ENCODE measurements at places on chromosomes 2 and 18.

GRCh38 chr2:31996571-31997150, 14.1 kb downstream of the MEMO1 start:
- peaks cover 62% of the 10 kb centered on the region for H3K4me1 ChIP-seq
- H3K4me3 ChIP-seq = no peak overlapping the region
- H3K27me3 ChIP-seq = no peaks in the 10 kb centered on the region

DNA sequence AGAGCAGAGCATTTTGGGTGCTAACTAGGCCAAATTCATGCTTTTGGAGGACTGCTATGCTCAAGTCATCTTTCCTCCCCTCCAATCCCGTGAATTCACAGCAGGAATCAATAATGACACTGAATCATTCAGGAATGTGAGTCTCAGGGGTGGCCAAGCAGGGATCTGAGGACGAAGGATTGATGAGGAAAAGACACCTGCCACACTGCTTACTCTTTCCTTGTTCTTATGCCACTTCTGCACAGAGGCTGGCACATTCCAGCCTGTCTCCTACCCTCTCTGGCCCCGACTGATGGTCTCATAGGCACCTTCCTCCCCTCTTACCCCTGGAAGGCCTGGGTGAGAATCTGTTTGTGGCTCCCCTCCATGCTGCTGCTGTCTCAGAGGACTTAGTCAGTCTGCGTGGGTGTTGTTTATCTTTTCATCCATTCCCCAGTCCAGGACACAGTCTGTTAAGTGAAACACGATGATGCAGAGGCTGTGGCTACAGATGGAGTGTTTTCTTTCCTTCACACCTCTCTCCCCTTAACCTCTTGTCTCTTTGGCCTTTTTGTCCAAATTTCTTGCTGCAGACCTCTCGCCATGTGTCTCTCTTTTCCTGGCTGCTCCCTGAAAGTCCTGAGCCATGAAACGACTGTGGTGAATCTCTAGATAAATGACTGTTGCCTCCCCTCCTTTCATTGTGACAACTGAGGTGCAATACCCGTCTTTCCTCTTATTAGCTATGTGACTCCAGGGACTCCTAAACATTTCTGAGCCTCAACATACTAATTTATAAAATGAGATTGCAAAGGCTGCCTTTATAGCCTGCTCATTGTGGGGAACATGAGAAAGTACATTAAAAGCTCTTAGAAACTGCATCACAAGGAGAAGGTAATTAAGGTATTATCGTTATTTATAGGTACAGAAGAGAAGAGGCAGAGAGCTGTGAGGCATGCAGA, 86.9 kb downstream of the RDH14 start:
- peaks cover 4% of the 10 kb centered on the region for H3K27me3 ChIP-seq
- DNase-seq = no peak
- H3K27ac ChIP-seq = no peak overlapping the region
- no peak overlapping the region for H3K4me3 ChIP-seq
- H3K4me1 ChIP-seq = no peaks in the 10 kb centered on the region

GRCh38 chr2:68463287-68463877, 3.7 kb downstream of the FBXO48 start:
- no peak overlapping the region for H3K27ac ChIP-seq
- peaks cover 32% of the 10 kb centered on the region for H3K4me1 ChIP-seq
- DNase-seq = no peak
- no peaks in the 10 kb centered on the region for H3K36me3 ChIP-seq

- peaks cover 4% of the 10 kb centered on the region for H3K4me1 ChIP-seq
- no peak for DNase-seq
- no peaks in the 10 kb centered on the region for H3K36me3 ChIP-seq
- no peaks in the 10 kb centered on the region for H3K27me3 ChIP-seq
- no peak overlapping the region for H3K4me3 ChIP-seq
Observed at GRCh38 chr2:69815717-69816116, 13.7 kb upstream of the GMCL1 start.

DNA sequence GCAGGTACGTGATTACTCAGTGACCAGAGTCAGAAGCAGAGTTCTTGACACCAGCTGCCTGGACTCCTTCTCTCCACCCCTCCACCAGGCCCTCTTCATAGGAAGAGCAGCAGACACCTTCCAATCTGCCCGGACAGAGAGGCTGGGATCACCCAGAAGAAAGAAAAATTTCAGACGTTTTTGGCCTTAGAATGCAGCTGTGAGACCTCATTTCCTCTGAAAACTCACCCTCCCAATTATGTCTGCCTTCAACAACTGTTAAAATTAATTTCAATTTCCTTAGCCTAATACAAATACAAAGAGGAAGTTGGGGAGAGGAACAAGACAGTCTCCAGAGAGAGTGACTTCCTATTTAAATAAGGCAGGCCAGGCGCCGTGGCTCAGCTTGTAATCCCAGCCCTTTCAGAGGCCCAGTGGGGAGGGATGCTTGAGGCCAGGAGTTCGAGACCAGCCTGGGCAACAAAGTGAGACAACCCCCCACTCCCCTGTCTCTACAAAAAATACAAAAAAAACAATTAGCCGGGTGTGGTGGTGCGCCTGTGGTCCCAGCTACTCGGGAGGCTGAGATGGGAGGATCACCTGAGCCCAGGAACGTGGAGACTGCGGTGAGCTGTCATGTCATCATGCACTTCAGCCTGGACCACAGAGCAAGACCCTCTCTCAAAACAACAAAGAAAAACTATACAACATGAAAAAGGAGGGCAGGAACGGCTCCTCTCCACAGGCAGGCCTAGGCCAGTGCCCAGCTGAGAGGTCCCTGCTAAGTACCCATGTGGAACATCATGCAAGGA, 1.6 kb downstream of the SLC66A2 start:
- no peaks in the 10 kb centered on the region for H3K27me3 ChIP-seq
- H3K4me3 ChIP-seq = peak overlapping the region; percentile 84
- H3K36me3 ChIP-seq = peaks cover 12% of the 10 kb centered on the region
- peaks cover 39% of the 10 kb centered on the region for H3K4me1 ChIP-seq
- peak overlapping the region; percentile 64 for H3K27ac ChIP-seq

DNA sequence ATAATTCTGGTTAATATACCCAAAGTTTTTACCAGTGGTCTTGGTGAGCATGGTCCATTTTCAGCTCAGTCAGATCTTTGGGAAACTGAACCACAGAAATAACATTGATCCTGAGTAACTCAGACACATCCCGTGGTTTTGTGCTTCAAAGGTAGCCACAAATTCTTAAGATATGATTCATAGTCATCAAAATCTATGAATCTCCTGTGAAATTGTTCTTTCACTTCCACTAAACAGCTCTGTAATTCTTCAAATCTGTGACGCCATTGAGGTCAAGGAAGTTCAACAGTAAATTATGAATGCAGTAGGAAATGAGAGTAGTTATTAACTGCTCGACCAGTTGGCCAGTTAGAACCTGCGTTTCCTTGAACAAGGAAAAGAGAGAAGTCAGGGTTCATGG, 147.3 kb downstream of the IRS1 start:
- H3K27me3 ChIP-seq = no peaks in the 10 kb centered on the region
- H3K4me3 ChIP-seq = no peak overlapping the region
- peaks cover 31% of the 10 kb centered on the region for H3K4me1 ChIP-seq
- H3K27ac ChIP-seq = no peak overlapping the region
- H3K36me3 ChIP-seq = peaks cover 9% of the 10 kb centered on the region

DNA sequence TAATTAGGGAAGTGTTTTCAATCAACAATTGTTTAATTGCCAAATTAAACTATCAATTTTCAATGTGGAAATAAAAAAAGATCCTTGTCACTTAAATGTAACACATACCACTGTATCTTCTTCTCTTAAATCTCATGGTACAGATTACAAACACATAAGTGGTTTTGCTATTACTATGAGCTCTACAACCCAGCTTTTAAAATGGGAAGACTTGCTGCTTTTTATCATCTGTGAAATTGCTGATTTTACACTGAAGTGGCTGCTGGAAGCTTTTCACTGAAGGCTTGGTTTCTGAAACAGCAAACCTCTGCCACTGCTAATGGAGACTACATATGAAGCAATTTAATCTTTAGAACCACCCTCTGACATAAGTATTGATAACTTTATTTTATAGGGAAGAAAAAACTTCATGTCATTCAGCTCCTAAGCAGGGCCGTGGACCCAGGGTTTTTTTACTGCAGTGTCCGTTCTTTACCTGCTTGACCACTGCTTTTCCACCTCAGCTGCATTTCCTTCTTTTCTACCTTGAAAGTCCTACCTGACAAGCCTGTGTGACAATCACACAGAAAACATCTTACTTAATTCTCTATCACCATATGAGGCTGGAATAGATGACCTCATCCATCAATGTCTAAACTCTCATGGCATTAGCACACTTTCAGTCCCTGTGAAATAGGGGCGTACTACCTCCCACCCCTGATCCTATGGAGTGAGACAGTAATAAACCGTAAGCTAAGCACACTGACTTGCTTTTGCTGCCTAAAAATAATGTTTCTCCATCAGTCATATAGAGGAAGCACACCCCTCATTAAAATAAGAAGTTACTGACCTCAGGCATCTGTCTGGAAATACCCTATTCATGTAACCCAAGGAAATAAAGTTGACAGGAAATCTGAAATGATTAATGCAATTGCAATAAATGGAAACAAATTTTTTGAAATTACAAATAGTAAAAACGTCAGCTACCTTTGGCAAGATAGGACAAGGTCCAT, 19.2 kb upstream of the SLC8A1 start:
- H3K4me1 ChIP-seq = no peaks in the 10 kb centered on the region
- DNase-seq = no peak
- H3K36me3 ChIP-seq = no peaks in the 10 kb centered on the region
- H3K4me3 ChIP-seq = no peak overlapping the region
- H3K27ac ChIP-seq = no peak overlapping the region
- no peaks in the 10 kb centered on the region for H3K27me3 ChIP-seq

GRCh38 chr2:46966576-46966975, 51.0 kb upstream of the MCFD2 start:
- no peaks in the 10 kb centered on the region for H3K27me3 ChIP-seq
- H3K4me3 ChIP-seq = no peak overlapping the region
- DNase-seq = no peak
- peaks cover 24% of the 10 kb centered on the region for H3K4me1 ChIP-seq

DNA sequence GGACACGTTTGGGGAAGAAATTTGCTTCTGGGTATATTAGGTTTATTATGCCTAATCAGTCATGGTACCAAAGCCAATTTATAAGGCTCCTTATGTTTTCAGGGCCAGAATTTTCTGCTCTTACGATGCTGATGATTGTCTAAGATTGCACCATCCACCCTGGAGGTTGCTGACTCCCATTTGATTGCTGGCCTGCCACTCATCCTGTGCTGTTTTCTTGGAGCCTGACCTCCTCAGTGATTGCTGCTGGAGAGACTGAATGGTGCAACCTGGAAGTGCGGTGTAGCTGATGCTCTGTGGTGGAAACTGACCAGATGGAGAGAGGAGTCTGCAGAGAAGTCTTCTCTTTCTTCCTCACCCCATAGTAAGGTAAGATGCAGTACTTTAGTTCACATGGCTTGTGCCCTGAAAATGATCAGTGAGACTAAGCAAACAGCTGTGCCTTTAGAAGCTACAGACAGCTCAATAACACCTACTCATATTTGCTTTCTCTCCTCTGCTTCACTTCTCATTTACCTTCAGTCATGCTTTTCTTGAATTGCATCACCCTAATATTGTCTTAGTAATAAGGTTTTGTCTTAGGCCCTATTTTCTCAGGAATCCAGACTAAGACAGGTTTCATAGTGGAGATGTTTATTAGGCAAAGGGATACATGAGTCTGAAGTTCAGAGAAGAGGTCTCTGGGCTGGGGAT, 17.4 kb downstream of the ZNF24 start:
- H3K4me3 ChIP-seq = no peak overlapping the region
- no peaks in the 10 kb centered on the region for H3K27me3 ChIP-seq
- no peaks in the 10 kb centered on the region for H3K4me1 ChIP-seq

DNA sequence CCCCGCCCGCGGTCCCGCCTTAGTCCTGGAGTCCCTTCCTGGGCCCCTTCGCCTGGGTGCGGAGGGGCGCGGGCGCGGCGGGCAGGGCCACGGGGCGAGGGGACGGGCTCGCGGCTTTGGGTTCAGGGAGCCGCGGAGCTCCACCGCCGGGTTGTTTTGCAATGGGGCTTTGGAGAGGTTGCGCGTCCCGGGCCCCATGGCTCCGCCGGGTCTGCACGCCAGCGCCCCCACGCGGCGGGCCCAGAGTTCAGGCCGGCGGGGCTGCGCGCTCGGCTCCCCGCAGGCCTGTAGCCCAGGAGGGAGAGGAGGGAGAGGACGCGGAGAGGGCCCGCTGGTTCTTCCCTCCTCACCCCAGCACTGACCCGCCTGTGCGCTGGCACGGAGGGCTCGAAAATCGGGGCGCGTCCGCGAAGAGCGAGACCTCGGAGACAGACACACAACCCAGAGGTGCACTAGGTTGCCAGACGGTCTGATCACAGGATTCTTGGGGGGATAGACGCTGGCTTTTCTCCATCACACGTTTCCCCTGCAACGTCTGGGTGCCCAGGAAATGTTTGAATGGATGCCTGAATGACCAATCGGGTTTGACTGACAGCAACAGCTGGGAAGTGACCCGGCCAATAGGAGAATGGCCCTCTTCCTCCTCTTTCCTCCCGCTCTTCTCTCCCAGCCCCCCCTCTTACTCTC, 4.9 kb upstream of the SIX2 start:
- peaks cover 10% of the 10 kb centered on the region for H3K4me1 ChIP-seq
- H3K4me3 ChIP-seq = no peak overlapping the region
- DNase-seq = peak; percentile 47
- H3K36me3 ChIP-seq = no peaks in the 10 kb centered on the region
- H3K27me3 ChIP-seq = peaks cover 66% of the 10 kb centered on the region

DNA sequence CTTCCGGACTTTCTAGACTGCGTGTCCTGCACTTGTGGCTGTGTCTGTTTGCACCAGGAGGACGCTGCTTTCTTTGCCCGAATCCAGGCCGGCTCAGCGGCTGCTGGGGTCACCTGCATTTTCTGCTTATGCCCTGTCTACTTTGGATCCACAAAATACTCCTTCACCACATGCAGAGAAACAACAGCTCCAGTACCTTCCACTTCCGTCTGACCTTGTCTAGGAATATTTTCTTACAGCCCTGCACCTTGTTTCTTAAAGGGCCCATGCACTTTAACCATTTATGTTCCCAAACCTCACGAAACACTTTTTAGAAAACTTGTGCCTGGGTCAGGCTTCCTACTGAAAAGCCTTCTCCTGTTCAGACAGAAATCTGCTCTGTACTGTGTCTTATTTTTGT, 129.4 kb upstream of the NCK2 start:
- H3K27me3 ChIP-seq = peaks cover 5% of the 10 kb centered on the region
- H3K36me3 ChIP-seq = no peaks in the 10 kb centered on the region
- peaks cover 9% of the 10 kb centered on the region for H3K4me1 ChIP-seq
- H3K4me3 ChIP-seq = no peak overlapping the region
- H3K27ac ChIP-seq = no peak overlapping the region

GRCh38 chr2:54770676-54771075, 47.2 kb downstream of the EML6 start:
- no peak for DNase-seq
- H3K4me3 ChIP-seq = no peak overlapping the region
- H3K36me3 ChIP-seq = peaks cover 2% of the 10 kb centered on the region
- H3K27ac ChIP-seq = no peak overlapping the region
- H3K27me3 ChIP-seq = no peaks in the 10 kb centered on the region

DNA sequence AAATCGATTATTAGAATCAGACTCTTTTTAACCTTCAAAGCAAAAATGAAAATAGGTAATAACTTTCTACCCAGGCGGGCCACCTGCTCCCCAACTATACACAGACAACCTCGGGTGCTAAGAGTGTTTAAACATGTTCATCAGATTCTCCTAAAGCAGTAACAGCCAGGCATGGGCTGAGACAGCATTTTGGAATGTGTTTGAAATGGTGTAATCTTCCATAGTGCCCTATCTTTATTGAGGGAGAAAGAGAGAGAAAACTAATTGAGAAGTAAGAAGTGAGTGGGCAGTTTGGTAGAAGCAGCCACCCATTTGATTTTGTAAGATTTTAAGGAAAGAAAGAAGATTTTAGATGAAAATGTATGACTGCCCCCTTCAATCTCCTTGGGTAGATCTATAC, 196.1 kb upstream of the CTAGE1 start:
- no peak for DNase-seq
- H3K4me1 ChIP-seq = no peaks in the 10 kb centered on the region
- H3K27ac ChIP-seq = no peak overlapping the region
- peaks cover 2% of the 10 kb centered on the region for H3K27me3 ChIP-seq
- H3K4me3 ChIP-seq = no peak overlapping the region
- no peaks in the 10 kb centered on the region for H3K36me3 ChIP-seq

Measured in activated naive CD8-positive, alpha-beta T cell treated with anti-CD3 and anti-CD28 coated beads, Interleukin-2, amount 50 U/mL, for 24 hours (primary cell).